ENCODE measurements at places on chromosomes 12 and 14.

DNA sequence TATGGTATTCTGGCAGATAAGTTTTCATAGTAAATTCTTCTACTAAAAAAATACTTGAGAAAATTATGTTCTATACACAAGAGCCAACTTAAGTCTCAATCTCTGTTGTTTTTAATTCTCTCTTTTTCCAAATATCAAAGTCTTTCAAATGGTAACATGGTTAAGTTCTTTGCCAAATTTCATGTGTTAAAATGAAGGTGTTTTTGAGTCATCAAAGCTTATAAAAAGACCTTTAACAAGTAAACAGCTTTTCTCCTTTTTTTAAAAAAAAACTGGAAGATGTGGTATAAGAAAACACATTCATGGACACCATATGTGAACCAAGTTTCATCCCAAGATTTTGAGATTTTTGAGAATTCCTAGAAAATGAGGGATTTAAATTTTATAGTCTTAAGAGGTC lies 111.3 kb downstream of the FOXG1 start:
- DNase-seq, result no peak

DNA sequence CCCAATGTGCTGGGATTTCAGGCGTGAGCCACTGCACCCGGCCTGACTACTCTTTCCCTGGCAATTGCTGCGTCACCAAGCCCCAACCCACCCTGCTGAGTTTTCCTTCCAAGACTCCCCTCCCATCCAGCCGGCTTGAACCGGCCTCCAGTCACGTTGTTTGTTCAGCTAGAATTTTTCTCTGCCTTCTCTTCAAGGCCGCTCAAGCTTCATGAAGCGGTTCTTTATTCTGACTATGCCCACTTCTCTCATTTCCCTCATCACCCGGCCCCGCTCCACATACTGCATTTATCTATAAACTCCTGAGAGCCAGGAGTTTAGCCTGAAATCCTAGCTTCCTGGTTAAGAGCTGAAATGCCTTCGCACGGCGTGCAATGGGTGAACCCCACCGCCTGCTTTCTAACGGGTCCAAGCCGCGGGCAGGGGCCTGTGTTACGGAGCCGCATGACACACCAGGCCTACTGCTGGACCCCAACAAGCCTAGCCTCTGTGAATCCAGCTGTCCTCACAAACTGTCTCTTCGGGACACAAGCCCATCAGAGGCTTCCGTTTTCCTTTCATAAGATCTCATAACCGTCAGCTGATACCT lies 999 bp upstream of the DCAF4 start:
- no peak for DNase-seq

DNA sequence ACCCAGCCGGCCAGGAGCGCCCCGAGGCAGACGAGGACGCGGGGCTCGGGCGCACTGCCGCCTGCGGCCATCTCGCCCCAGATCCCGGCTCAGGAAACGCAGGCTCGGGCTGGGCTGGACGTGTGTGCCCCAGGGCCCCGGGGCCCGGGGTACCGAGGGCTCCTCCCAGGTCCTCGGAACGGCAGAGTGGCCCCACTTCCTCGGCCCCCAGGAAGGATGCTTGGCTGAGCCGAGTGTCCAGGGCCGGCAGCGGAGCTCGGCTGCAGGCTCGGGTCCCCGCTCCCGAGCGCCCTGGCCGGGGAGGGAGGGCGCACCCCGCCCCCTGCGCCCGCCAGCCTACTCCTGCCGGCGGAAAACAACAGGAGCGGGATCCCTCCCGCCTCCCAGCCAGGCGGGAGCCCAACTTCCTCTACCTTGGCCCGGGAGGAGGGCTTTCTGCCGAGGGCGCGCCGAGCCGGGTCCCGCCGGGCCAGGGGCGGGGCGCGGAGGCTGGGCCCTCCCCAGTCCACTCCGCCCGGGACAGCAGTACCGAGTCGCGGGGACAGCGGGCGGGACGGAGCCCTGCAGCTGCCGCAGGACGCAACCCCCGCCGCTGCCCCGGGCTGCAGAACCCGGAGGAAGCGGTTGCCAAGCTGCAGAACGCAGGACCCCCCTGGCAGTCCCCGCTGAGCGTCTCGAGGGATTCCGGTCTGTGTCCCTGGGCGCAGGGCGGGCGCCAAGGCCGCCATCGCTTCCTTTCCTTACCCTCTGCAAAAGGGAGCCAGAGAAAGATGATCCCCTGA lies at the start of gene VSIG10:
Gene VSIG10, minus strand, starts transcription at position 411 of the 782 bp plus-strand sequence. Its CDS starts 340 bp downstream, at position 71.
- DNase-seq, result no peak

DNA sequence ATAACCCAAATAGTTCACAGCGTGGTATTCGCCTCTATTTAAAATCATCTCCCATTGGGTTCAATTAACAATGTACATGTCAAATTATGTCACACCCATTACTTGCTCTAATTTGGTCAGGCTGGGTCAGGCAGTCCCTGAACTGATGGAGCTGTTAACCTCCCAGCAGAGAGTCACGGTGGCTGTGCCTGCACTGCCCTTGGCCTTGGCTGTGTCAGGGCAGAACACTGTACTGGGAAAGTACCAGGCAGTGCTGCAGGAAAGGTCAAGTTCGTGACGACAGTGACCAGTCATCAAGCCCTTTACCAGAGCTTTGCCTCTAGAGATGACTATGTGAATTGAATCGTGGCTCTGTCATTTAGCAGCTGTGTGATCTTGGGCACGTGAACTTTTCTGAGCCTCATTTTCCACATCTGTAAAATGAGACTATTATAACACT lies 100.0 kb downstream of the ARF6 start:
- no peak for DNase-seq

DNA sequence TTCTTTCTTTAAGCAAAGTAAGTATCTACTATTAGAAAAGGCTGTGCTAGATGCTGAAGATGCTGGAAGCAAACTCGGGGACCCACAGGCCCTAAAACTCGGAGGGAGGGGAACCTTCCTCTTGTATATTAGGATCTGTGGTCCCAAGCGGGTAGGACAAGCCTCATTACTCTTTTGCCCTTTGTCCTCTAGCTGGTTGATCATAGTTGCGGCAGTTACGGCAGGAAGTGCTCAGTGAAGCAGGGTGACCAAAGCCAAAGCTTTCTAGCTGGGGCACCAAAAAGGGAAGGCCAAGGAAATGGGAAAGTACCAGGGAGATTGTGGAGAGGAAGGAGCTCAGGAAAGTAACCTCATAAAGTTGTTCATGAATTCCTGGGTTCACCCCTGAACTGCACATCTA lies 76.3 kb downstream of the SCFD1 start:
- DNase-seq, result no peak

DNA sequence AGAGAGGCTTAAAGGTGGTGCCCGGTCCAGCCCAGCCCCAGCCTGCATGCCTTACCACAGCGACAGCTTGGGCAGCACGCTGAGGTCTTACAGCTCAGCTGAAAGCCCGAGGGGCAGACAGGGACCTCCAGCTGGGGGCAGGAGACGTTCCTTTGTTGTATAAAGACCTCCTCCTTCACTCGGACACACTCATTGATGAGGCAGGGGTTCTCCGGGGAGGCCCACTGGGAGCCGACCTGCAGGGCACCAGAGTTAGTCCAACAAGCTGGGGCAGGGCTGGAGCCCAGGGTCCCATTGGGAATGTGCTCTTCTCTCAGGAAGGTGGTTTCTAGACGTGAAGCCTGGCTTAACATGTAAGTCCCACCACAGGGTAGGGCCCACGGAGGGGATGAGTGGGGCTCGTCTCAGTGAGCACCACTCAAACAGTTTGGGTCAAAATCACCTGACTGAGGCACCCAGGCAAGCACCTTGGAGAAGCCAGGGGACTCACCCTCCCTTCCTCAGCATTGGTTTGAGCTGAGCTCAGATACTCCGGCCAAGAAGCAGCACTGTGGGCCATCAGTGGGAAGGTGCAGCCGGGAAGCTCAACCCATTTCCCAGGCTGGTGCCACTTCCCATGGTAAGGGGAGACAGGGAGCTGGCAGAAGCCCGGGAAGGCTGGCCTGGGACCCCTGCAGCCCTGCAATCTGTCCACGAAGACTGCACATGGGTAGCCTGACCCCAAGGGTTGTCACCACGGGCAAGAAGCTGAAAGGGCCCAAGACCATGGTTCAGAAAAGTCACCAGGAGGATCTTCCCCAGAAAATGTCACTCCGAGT lies 24.3 kb upstream of the ANO2 start:
- DNase-seq, result no peak

Data from activated naive CD4-positive, alpha-beta T cell (primary cell).